ENCODE measurements at places on chromosomes 11 and 22.
A peak's percentile ranks its signal among the peaks of the same experiment; 100 is the strongest.

GRCh38 chr11:1086171-1087102 is 11.8 kb downstream of the MUC2 start:
- DNase-seq, result no peak

DNA sequence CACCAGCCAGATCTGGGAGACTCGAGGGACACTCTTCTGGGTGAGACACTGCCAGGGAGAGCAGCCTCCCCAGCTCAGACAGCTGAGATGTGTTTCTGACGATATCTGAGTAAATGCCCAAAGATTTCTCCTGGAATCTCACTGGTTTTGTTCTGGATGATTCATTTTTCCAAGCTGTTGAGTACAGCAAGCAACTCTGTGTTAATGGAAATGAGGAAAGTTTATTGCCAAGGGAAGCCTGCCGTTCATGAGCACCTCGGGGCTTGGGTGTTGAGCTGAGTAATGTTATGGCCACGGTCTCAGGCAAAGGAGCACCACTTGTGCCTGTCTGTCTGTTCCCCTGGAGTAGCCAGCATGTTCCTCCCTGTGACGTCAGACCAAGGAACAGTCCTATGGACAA is 1132.4 kb downstream of the BRD1 start:
- DNase-seq, result no peak

DNA sequence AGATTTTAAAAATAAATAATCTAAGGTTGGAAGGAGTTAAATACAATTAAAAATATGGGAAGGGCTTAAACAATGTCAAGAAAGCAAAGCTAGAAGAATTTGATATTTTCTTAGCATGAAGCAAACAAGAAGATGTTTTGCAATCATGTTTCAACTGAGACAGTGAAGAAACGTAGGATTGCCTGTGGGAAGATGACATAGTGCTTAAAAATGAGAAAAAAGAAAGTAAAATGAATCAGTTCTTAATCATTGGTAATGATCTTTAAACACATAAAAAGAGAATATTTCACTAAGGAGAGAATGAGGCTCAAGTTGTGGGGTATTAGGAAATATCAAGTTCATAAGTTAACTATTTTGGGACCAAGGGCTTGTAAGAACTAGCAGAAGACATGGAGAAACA is 855.0 kb downstream of the METTL15 start:
- DNase-seq, result no peak

DNA sequence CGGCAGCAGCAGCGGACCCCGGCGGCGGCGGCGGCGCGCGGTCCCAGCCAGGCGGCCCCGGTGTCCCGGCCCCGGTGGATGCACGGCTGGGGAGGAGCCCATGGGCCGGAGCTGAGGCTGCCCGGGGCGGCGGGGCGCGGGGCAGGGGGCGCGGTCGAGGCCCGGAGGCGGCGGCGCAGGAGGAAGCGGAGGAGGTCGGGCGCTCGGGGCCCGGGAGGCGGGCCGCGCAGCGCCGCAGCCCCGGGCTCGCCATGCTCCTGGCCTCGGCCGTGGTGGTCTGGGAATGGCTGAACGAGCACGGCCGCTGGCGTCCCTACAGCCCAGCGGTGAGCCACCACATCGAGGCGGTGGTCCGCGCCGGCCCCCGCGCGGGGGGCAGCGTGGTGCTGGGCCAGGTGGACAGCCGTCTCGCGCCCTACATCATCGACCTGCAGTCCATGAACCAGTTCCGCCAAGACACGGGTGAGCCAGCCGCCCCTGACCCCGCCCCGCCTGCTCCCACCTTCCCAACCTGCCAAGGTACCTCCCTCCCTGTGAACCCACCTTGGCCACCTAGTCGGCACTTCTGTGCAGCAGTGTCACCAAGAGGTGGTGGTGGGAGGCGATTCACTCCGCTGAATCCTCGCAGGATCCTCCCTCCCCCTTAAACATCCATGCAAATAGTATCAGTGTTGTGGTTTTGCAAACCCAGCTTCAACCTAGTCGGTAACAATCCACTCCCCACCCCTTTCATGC is 580 bp downstream of the DTX4 start:
- DNase-seq, result peak; percentile 13

DNA sequence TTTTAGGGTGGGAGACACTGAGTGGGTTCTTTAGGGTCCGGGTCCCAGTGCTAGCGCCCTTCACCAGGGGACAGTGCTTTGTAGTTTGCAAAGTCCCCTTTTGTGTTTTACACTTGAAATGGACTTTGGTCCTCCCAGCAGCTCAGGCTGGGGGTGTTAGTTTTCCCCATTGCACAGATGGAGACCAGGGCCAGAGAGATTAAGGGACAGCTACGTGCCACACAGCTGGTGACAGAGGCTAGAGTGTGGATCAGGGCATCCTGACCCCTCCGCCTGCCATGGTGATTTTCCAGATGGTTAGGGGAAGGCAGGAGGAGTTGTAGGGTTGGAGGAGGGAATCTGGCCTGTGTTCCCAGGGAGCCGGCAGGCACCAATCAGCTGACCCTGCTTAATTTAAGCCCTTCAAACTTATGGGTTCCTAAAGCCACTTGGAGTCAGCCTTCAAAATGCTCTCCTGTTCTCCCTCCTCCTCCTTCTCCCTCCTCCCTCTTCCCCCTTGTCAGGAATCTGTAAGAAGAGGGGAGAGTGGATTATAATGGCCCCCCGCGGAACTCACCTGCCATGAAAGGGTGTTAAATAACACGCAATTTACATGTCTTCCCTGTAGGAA is 22.5 kb upstream of the MPPED1 start:
- DNase-seq, result no peak

GRCh38 chr11:119681361-119681910 is 47.6 kb downstream of the NECTIN1 start:
- no peak for DNase-seq

GRCh38 chr11:14932447-14932846 is 39.7 kb downstream of the CALCA start:
- DNase-seq, result no peak

DNA sequence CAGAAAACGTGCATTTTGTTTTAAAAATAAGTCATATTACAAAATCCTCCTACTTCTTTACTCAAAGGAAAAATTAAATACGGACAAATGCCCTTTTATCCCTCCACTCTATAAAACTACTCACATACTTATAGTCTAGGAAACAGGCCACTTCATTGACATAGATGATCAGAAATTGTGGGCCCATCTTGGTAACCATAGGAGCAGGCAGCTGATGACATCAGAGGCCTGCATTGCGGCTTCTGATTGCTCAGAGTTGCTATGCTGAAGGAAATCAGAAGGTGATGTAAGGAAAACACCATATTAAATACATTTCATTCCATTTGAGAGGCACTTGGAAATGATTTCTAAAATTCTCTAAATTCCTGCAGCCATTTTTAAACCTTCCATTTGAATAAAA is 27.0 kb downstream of the FAM76B start:
- no peak for DNase-seq

Measured in activated T-helper 9 cell treated with anti-CD3 and anti-CD28 coated beads, Interleukin-2, amount 50 U/mL, for 16 hours (primary cell).